ENCODE measurements at places on chromosomes 16 and 17.

DNA sequence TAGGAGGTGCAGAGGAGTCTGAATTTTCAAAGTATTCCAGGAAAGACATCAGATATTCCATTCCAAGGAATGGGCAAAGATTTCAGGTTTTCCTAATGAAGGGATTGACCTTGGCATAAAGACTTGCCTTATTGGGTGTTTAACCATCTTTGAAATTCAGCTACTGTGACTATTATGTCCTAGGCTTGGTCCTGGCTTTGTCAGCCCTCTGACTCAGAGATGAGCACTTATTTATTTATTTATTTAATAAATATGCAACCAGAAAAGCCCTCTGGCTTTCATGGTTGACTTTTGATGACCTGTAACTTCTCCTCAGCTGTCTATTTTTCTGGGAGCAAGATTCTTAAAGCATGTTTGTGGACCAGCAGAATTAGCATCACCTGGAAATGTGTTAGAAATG, 455.1 kb downstream of the KIF2B start:
- DNase-seq, result no peak

GRCh38 chr17:31058976-31059375, 35.8 kb upstream of the NF1 start:
- DNase-seq, result no peak

GRCh38 chr17:48002266-48002915, 31.5 kb downstream of the CDK5RAP3 start:
- DNase-seq, result no peak

DNA sequence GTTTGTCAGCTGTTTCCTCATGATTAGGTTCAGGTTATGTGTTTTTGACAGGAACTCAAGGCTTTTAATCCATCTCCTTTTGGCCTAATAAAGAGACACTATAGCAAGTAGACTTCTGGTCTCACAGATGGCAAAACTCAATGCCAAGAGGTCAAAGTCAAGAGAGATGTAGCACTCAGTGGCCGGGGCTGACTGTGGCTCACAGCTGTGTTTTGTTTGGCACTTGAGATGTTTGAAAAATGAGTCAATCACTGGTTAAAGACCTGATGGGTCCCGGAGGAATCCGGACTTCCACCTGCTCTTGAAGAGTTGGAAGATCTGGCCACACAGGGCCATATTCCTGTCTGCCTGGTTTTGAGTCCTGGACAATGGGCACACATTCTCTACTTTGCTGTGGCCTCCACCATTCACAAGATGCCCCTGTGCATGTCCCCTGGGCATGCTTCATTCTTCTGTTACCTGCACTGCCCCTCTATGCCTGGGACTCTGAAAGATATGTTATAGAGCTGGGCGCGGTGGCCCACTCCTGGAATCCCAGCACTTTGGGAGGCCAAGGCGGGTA, 210.3 kb downstream of the SNX29 start:
- DNase-seq, result no peak

- no peak for DNase-seq
These were observed 180.5 kb downstream of the IRX3 start for GRCh38 chr16:54106057-54106456.

DNA sequence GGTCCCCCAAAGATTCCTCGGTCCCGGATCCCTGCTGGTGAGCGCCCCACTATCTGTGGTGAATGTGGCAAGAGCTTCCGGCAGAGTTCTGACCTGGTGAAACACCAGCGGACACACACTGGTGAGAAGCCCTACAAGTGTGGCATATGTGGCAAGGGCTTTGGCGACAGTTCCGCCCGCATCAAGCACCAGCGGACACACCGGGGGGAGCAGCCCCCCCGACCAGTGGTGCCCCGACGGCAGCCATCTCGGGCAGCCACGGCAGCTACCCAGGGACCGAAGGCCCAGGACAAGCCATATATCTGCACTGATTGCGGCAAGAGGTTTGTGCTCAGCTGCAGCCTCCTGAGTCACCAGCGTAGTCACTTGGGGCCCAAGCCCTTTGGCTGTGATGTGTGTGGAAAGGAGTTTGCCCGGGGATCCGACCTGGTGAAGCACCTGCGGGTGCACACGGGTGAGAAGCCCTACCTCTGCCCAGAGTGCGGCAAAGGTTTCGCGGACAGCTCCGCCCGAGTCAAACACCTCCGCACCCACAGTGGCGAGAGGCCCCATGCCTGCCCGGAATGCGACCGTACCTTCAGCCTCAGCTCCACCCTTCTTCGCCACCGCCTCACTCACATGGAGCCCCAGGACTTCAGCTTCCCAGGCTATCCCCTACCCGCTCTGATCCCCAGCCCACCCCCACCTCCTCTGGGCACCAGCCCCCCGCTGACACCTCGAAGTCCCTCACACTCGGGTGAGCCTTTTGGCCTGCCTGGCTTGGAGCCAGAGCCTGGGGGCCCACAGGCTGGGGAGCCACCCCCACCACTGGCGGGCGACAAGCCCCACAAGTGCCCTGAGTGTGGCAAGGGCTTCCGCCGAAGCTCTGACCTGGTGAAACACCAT, 2.8 kb downstream of the ZNF48 start:
- DNase-seq, result no peak

- no peak for DNase-seq
These were observed 37.2 kb downstream of the ABR start for GRCh38 chr17:1142561-1142971.

GRCh38 chr16:78399384-78399783, 299.9 kb downstream of the WWOX start:
- no peak for DNase-seq

- DNase-seq, result no peak
These were observed 1.6 kb upstream of the DHRS11 start for GRCh38 chr17:36590082-36590481.

- DNase-seq, result peak; percentile 31
These were observed 13.5 kb downstream of the SPHK1 start for GRCh38 chr17:76397687-76398522.
